ENCODE measurements at places on chromosomes 1 and 21. TPM values are rescaled to one million over a fixed set of nuclear protein-coding genes. Genes with fewer than 3 reads are reported as not detected.
A peak's percentile ranks its signal among the peaks of the same experiment; 100 is the strongest.

GRCh38 chr1:114359791-114360190 is 151.2 kb downstream of the TRIM33 start:
- no peak for ATAC-seq

GRCh38 chr1:67604778-67605177 is 80.2 kb upstream of the GADD45A start:
- no peak for ATAC-seq

DNA sequence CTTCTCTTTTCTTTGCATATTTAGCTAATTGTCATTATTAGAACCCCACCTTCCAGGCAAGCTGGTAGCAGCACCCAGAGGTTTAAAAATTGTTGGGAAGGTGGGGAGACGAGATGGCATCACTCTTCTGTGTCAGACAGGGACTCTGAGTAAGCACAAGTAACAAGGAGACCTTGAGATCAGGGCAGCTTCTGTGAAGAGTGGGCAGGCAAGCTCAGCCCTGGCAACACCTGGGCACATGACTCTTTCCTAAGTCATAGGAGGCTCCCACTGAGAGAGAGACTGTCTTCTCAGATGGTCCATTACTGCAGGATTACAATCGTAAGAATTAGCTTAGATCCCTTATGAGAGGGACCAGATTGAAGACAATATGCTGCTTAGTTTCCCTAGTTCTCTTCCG is 183.5 kb downstream of the BRINP2 start:
- ATAC-seq: no peak

DNA sequence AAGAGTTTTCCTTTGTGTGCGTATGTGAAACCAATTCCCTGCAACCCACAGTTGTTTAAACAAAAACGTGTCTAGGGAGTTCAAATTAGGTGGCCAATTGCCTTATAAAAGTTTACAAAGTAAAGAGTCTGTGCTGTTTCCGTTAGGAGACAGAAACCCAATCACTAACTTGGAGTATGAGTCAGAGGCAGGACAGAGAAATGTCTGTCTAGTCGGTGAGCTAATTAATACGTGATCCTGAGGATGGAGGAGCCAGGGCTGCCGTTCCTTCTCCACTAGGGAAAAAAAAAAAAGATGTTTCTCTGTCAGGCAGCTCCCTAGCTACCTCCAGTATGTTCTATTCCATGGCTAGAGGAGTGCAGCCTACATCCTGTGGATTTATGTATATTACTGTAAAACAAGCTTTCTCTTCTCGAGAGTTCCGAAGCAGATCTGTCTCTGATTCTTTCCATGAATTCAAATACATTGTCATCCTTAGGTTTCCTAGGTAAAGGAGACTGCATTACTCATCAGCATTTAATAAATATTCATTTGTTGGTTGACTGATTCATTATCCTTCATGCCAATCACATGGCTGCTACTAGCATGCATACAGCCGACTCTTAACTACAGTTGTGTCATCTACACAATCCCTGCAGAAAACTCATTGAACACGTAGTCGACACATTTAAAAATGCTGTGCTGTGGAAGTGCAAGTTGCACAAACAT is 430.6 kb downstream of the KIF26B start:
- ATAC-seq: peak; percentile 86

GRCh38 chr1:175072099-175072951 is 4.7 kb downstream of the TNN start:
- ATAC-seq: peak; percentile 98

DNA sequence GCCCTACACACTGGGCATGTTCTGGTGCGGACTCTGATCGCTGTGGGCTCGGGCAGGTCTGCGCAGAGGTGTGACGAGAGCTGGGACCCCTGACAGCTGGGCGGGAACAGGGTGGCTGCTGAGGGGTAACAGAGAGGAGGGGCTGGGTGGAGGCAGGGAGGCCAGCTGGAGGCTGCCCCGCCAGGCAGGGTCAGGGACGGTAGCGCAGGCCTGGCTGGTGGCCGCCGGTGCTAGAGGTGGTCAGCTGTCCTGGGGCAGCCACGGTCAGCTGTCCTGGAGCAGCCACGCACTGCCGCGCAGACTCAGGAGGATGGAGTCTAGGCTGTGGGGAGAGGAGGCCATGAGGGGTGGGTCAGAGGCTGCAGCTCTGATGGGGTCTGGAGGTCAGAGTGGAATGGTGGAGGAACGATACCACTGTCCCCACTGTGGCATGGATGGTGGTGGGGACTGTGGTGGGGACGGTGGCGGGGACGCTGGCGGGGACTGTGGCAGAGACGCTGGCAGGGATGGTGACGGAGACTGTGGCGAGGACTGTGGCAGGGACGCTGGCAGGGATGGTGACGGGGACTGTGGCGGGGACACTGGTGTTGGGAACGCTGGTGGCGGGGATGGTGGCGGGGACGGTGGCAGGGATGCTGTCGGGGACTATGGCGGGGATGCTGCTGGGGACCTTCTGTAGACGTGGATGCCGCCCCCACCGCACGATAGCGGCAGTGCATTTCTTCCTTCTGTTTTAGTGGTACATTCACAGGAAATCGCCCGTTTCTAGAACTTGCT is 21.3 kb upstream of the LRRC3 start:
- no peak for ATAC-seq

DNA sequence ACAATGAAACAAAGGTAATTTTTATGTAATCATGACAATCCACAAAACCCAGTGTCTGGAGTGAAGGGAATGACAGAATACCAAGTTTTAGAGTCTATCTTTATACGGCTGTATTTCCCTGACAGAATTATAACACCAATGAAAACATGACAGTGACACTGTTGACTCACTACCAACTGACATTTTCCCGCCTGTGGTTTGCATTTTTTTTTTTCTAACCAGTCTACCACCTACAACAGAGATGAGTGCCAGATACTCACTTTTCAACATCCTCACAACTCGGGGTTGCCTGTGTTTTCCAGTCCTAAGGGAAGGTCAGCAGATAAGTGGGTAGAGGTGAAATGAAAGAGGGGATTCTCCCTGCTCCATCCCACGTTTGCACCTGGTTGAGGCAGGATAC is 118.9 kb downstream of the KCNJ6 start:
- ATAC-seq: no peak

- no peak for ATAC-seq
Measured at GRCh38 chr1:47196622-47197021, 6.8 kb upstream of the PDZK1IP1 start.

DNA sequence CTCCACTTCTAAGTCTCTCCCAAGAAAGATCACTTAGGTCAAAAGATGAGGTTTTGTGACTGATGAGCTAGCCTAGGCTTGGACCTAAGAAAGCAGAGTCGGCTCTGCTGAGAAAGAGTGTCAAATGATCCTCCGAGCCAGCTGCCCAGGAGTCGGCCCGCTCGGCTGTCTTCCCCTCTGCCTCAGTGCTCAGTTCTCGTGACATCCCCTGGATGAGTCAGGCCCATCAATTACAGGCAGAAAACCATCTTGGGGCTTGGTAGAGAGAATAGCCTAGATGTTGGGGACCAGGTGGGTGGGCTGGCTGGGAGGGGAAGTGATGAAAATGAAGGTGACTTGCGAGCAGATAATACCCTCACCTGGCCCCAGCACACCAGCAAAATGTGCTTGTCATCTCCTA is 60.5 kb downstream of the SLC66A1 start:
- ATAC-seq: peak; percentile 14

DNA sequence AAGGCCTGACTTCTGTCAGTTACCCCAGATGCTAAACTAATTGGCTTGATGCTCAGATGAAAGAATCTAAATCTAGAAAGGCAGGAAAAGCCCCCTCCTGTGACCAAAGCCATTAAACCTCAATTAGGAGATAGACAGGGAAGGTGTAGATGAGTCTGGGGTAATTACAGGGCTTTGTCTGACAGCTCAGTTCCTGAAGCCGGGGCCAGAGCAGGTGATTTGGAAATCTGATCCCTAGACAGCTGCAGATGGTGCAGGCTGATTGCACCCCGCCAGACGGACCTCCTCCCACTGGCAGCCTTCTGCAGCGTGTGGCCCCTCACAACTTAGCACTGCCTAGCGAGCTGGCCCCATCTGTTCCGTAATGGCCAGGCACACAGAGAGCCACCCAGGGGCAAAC is 395.1 kb downstream of the HLX start:
- ATAC-seq: no peak

DNA sequence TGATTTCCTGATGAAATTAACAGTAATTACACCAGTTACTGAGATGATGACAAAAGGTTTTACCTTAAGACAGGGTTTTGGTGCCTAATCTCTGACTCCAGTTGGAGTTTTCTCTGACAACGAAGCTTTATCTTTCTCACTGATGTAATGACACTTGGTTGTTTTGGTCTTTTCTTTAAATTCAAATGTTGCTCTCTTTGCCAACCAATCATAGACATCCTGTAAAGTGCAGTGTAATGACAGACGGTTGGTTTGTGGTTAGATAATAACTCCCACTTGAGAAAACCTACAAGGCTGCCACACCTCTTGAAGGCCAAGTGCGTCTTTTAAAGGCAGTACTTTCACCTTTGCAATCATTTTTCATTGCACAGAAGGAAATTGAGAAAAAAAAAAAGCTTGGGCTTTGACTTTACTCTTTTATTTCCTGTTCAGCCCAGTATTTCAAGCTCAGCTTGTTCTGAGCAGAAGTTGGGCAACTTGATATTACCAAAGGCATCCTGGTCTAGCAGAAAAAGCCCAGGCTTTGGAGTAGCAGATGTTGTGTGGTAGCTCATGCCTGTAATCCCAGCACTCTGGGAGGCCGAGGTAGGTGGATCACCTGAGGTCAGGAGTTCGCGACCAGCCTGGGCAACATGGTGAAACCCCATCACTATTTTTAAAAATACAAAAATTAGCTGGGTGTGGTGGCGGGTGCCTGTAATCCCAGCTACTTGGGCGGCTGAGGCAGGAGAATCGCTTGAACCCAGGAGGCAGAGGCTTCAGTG is 14.9 kb downstream of the PDIK1L start:
- no peak for ATAC-seq

DNA sequence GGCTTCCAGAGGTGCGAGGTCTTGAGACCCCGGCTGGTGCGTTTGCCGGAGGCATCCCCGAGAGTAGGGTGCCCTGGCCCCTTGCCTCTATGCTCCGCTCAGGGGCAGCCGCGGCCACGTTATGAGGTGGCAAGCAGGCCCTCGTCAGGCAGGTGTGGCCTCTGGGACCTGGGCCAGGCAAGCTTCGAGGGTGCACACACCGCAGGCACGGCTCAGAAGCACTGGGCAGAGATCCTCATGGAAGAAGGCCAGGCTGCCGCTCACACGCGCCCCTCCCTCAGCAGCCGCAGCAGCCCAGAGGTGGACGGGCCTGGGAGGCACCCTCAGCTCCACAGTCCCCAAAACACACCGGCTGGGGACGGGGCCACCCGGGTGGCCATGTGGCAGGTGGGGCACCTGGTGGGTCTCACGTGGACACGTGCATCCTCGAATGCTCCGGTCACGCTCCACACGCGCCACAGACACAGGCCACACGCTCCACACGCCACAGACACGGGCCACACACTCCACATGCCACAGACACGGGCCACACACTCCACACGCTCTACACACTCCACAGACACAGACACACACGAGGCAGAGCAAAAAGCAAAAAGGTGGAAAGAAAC is 6.5 kb downstream of the SDF4 start:
- ATAC-seq: no peak

DNA sequence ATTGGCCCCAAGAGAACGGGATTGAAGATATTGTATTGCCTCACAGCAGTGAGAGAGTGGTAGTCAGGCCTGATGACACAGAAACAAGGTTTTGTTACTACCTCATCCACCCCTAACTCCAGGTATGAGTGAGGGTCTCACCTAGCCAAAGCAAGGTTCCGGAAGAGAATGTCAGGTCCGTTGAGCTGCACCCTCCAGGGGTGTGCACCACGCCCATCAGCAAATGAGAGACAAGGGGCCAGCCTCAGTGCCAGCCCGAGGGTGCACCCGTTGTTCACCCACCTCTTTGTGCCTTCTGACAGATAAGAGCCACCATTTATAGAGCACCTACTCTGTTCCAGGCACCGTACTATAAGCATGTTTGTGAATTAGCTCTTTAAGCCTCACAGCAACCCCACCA is 121.9 kb upstream of the IPO9 start:
- no peak for ATAC-seq

DNA sequence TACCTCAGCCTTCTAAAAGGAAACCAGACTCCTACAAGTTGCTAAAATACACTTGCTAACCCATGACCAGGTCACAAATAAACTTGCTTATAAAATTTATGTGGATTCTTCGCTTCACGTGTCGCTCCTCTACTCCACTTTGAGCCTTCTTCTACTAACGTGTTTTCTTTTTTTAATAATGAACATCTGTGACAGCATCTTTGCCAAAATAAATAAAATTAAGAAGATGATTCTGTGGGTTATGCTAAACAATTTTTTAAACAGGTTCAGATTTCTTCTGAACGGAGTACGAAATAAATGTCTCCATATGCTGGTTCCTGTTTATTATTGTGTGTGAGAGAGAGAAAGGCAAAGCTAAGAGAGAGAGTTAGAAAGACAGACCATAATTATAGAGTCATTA is 735.8 kb downstream of the LTN1 start:
- no peak for ATAC-seq

- ATAC-seq: no peak
Measured at GRCh38 chr1:228118040-228118439, 8.9 kb upstream of the MRPL55 start.

GRCh38 chr1:41394959-41395956 is 34.0 kb downstream of the FOXO6 start:
- ATAC-seq: peak; percentile 88

DNA sequence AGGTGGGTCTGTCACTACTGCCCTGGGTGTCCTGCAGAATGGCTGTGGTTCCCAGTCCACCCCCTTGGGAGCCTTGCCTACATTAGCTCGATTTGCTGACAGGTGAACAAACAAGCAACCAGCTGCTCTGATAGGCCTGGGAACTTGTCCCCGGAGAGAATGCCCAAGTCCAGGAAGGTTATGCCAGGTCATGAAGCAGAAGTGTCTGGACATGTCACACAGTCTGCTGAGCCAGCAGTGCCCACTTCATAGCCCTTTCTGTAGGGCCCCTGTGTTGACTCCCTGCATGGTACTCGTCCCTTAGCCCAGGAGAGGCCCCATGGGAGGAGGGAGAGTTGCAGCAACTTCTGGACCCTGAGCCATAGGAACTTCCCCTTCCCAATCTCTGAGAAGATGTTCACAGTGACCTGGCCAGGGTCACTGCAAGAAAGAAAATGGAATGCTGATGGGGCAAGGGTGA is 31.0 kb downstream of the UCK2 start:
- no peak for ATAC-seq

DNA sequence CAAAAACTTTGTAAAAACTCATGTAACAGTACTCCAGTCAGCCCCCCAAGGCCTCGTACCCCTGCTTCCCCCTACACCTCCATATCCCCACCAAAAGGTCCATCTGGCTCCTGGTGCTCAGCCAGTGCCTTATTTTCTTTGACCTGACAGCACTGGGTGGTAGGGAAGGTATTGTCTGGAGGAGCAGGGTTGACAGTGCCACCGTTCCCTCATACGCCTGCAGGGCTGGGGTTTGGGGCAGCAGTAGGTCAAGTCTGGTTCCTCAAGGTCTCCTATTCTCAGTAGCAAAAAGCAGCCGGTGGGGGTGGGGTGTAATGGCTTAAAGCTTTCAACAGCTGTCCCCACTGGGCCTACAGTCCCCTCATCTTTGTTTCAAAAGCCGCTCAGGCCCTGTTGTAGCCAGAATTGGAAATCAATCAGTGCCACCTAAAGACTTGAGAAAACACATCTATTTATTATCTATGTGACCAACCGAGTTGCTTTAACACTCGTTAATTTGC is 25.3 kb upstream of the TTF2 start:
- no peak for ATAC-seq

PBXIP1 gene
- 156 TPM for total RNA-seq

TRIM17 gene
- 81.6 TPM for total RNA-seq

ESRRG gene
- 59.7 TPM for total RNA-seq

ZNF695 gene
- total RNA-seq: 12.6 TPM

PTGFR gene
- total RNA-seq: 0.59 TPM

TRPM2 gene
- total RNA-seq: 0.19 TPM

KCNE2 gene
- 1.1 TPM for total RNA-seq

LRRC53 gene
- 0.15 TPM for total RNA-seq

PGLYRP4 gene
- total RNA-seq: 1.5 TPM

All from motor neuron (in vitro differentiated cells).